ENCODE measurements at places on chromosomes 11 and 22. TPM values are rescaled to one million over a fixed set of nuclear protein-coding genes. Genes with fewer than 3 reads are reported as not detected.

Gene MMP10
- total RNA-seq, result not detected

Gene TRIM34
- total RNA-seq, result 2.4 TPM

Gene ZNF280B
- 1.2 TPM for total RNA-seq

Gene TTC36
- total RNA-seq, result not detected

Gene TUB
- total RNA-seq, result 4.5 TPM

Gene MUC5B
- not detected for total RNA-seq

Gene SPDYC
- not detected for total RNA-seq

Gene OR52I2
- total RNA-seq, result not detected

Gene APOA4
- not detected for total RNA-seq

Gene TRIM3
- 18.0 TPM for total RNA-seq

Gene KCNK7
- not detected for total RNA-seq

Gene SLC35C1
- 22.0 TPM for total RNA-seq

Gene P2RY2
- total RNA-seq, result 0.17 TPM

Gene OR56A3
- total RNA-seq, result not detected

Gene IL10RA
- not detected for total RNA-seq

Gene ANKRD49
- total RNA-seq, result 5.4 TPM

Gene GLYAT
- total RNA-seq, result not detected

Gene MAML2
- total RNA-seq, result 10.7 TPM

Gene NNMT
- total RNA-seq, result 483 TPM

Gene VSTM5
- 0.67 TPM for total RNA-seq

Gene KRTAP5-2
- total RNA-seq, result not detected

Gene APOA1
- total RNA-seq, result not detected

Gene SEC14L2
- total RNA-seq, result 21.4 TPM

Gene SLC22A9
- not detected for total RNA-seq

Gene CNIH2
- total RNA-seq, result 0.89 TPM

Gene LDHAL6A
- 0.17 TPM for total RNA-seq

Gene PVALB
- not detected for total RNA-seq

Gene OR52D1
- not detected for total RNA-seq

Gene HTR3A
- total RNA-seq, result not detected

Gene HEPN1
- not detected for total RNA-seq

Gene PHETA2
- total RNA-seq, result 16.8 TPM

Gene SHANK2
- total RNA-seq, result 1.0 TPM

Gene SHISAL1
- 0.15 TPM for total RNA-seq

Gene NCF4
- total RNA-seq, result not detected

Gene RASGRP2
- total RNA-seq, result 0.15 TPM

Gene OR9G1
- not detected for total RNA-seq

Gene MEI1
- 0.50 TPM for total RNA-seq

Gene OR10D3
- not detected for total RNA-seq

Gene KCTD14
- 6.9 TPM for total RNA-seq

Gene APOL4
- total RNA-seq, result not detected
